ENCODE measurements at places on chromosomes 11 and 22.

DNA sequence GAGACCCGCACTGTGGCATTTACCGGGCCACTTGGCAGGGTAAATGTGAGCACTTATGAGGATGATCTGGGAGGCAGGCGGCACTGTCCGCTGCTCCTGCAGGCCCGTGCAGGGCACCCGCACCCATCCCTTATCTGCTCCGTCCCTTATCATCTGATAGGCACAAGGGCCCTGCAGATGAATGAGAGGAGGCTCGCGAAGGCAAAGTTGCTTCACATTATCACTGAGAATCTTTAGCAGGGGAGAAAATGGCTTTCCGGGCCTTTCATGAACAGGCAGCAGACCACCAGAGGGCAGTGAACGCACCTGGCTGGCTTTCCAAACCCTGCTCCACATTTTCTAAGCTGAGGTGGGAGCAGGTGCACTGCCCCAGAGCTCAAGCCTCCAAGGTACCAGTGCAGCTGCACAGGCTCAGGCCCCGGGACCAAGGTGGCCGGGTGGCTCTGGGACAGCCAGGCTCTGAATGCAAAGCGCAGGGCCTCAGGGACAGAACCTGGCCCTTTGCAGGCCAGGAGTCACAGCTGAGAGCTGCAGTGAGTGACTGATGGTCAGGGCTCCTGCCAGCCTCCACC is 165.6 kb downstream of the SHANK2 start:
- no peak for DNase-seq
- peaks cover 15% of the 10 kb centered on the region for H3K27me3 ChIP-seq
- H3K36me3 ChIP-seq = no peaks in the 10 kb centered on the region
- no peak overlapping the region for H3K27ac ChIP-seq
- H3K4me1 ChIP-seq = no peaks in the 10 kb centered on the region

- peaks cover 8% of the 10 kb centered on the region for H3K36me3 ChIP-seq
- H3K27me3 ChIP-seq = no peaks in the 10 kb centered on the region
- no peak for DNase-seq
- no peaks in the 10 kb centered on the region for H3K4me1 ChIP-seq
Observed at GRCh38 chr11:65375012-65375411, 7.4 kb downstream of the SLC25A45 start.

- no peaks in the 10 kb centered on the region for H3K27me3 ChIP-seq
- peaks cover 38% of the 10 kb centered on the region for H3K4me1 ChIP-seq
- H3K36me3 ChIP-seq = peaks cover 3% of the 10 kb centered on the region
Observed at GRCh38 chr11:2898366-2899079, 12.9 kb upstream of the CDKN1C start.

GRCh38 chr11:17414317-17414737 is 25.9 kb upstream of the KCNJ11 start:
- DNase-seq = no peak
- H3K27ac ChIP-seq = no peak overlapping the region
- H3K4me3 ChIP-seq = no peak overlapping the region
- peaks cover 1% of the 10 kb centered on the region for H3K36me3 ChIP-seq
- H3K4me1 ChIP-seq = no peaks in the 10 kb centered on the region

DNA sequence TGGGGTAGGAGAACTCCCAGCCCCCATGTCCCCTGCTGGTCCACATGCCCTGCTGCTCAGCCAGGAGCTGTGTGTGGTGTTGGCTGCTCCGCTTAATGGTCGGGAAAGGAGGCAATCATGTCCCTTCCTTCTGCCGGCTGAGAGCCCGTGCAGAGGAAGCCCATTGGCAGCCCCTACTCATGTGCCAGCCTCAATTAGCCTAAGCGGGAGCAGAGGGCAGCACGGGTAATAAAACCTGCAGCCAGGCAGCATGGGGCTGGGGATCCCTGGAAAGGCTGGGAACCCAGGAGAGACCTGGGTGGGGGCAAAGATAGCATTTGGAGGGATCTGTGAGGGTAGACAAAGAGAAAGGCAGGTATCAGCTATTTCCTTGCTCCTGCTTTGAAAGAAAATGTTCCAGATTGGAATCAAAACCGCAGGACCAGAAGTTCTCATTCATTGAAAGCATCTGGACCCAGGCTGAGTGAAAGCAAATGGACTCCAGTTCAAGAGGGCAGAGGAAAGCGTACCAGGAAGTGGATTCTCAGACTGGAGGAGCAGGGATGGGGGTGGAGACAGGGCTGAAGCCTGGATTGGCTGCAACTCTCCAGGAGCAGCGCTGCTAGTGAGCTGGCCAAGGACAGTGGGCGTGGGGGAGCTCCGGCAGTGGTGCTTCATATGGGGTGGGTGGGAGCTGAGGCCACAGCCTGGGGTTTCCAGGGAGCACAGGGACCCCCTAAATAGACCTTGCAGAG is 103.4 kb upstream of the NECTIN1 start:
- H3K4me1 ChIP-seq = no peaks in the 10 kb centered on the region
- peaks cover 2% of the 10 kb centered on the region for H3K36me3 ChIP-seq
- peaks cover 100% of the 10 kb centered on the region for H3K27me3 ChIP-seq
- no peak overlapping the region for H3K4me3 ChIP-seq
- no peak for DNase-seq
